Type B pancreatic cell (in vitro differentiated cells): ENCODE measurements at places on chromosomes 7 and 10.

DNA sequence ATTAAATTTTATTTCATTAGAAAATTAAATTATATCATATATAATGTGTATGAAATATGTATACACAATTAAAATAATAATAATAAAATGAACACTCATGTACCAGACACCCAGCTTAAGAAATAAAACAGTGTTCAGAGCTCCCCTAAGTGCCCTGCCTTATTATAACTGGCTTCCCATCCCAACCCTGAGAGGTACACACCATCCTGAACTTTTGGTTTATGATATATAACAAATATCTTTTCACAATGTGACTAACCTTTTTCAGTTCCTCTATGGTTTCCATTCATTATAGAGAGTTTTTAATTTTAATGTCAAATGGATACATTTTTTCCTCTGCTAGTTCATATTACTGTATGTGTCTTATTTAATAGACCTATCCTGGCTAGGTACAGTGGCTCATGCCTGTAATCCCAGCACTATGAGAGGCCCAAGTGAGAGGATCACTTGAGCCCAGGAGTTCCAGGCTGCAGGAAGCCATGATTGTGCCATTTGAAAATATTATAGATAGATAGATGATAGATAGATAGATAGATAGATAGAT, 24.0 kb upstream of the STEAP2 start:
- no peak for DNase-seq

DNA sequence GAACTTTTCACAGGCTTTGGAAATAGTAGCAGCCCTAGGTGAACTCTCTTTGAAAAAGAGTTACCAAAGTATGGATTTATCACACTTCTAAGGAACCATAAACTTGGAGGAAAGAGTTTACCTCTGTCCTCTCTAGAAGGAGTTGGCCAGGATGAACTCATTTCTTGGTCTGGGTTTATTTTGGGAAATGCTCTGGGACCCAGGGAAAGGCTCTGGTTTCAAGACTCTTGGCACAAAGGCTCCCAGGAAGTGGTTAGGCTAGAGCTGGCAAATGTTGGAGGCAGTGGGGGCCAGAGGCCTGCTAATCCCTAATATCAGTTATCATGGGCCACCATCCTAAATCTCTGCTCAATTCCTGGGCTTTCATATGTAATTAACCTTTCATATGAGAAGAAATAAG, 36.3 kb upstream of the CDK6 start:
- no peak for DNase-seq

GRCh38 chr10:85650791-85651496, 715.7 kb downstream of the GRID1 start:
- no peak for DNase-seq

- DNase-seq = no peak
Measured at GRCh38 chr7:25333296-25333928, 105.1 kb upstream of the NPVF start.

GRCh38 chr10:70145666-70146488, 623 bp downstream of the TYSND1 start:
- DNase-seq = no peak

GRCh38 chr10:16741540-16741939, 75.7 kb downstream of the RSU1 start:
- no peak for DNase-seq
